GM04504 (cell line): ENCODE measurements at places on chromosomes 3 and 15.

- DNase-seq, result no peak
Measured at GRCh38 chr3:9399337-9399703, 1.9 kb downstream of the SETD5 start.

- DNase-seq, result peak; percentile 0
Measured at GRCh38 chr3:80733522-80734176, 965.9 kb upstream of the ROBO1 start.

GRCh38 chr3:133169331-133170068, 131.3 kb downstream of the TMEM108 start:
- DNase-seq, result no peak

DNA sequence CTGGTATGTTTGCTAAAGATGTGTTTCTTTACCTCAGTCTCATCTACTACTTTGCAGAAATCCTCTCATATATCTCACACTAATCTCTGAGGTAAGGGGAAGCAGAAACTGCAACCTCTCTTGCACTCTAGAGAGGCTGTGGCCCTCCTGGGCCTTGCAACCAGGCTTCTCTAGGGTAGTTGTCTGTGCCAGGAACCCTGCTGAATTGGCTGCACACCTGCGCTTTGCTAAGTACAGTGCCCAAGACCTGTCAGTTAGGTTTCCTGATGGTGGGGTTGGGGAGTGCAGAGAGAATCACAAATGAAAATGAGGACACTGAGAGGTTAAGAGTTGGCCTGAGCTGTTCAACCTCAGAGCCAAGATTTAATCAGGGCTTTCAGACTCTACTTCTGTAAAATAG, 117.2 kb upstream of the PLXNA1 start:
- no peak for DNase-seq

DNA sequence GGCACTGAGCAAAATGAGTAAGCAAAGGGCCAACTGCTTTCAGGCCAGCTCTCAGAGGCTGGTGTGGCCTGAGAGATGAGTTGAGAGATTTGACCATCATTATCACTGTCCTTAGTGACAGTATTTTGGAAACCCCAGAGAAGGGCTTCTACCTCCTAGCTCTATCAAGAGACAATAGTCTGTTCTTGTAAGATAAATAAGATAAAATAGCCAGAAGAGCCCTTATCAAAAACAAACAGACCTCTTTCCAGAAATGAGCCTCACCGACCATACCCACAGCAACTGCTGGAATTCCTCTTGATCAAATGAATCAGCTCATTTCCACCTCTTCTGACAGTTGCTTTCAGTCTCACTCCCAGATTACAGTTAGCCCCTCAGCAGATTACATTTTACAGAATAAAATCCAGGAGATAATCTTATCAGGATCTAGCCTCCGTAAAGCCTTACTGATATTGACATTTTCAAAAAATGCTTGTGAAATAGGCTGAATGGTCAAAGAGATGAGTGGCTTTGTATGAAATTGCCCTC, 4.5 kb downstream of the HDC start:
- DNase-seq, result no peak
